Lung (tissue), 17 donors: ENCODE measurements at places on chromosomes 5 and 9. TPM values are rescaled to one million over a fixed set of nuclear protein-coding genes. Genes with fewer than 3 reads are reported as not detected.

DNA sequence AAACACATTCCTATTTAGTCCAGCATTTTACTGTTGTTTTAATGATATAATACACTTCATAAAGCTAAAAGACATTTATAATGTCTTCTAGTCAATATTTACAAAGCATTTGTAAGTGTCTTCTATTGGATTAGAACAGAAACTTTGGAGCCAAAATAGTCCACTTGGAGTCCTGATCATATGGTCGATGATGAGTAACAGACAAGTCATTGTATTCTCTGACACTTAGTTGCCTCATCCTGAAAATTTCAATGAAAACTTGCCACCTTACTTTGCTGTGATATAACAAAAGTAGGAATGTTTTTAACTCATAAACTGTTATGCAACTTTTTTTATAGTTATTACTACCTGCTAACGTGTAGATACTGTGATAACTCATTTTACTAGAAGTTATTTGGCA is 132.5 kb downstream of the GABRB2 start:
- DNase-seq, result no peak

The SV2C gene
- total RNA-seq, result 0.40 TPM

The PTPN3 gene
- 13.3 TPM for total RNA-seq

DNA sequence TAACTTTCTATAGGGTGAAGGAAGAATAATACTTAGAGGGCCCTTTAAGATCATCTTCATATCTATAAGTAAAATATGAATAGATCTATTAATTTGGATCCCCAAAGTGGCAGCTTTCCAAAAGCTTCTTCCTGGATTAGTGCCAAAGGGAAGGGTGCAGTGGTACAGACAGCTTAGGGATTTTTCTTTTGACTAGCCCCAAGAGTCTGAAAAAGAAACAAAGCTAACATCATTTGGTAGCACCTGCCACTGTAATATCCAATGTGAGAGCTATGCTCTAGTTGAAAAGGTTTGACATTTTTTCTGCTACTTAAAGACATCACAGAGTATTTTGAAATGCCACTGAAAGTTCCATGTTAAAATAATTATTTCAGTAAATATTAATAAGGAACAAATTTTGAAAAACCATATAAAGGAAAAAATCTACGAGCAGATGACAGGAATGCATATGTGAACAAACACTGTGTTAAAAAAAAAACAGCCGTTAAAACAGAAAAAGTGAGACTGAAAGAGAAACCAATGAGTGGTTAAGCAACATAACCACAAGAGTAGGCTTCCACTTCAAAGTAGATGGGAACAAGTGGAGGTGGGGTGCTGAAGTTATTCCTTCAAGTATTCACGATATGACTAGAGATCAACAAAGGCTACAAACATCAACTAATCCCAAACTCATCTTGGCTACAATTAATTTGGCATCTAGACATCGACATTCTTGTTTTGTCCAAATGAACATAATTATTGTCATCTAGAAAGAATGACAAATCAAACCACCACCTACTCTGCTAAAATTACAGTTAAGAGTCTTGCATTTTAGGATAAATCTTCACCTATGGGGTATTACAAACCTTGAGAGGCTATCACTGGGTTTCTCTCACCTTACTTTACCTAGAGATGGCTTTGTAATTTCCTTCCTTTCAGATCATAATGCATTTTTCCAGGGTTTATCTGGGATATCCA is 137.5 kb downstream of the CPLANE1 start:
- no peak for DNase-seq

The KCNV2 gene
- total RNA-seq, result not detected

- DNase-seq, result no peak
Measured at GRCh38 chr9:136941231-136942111, 3.1 kb downstream of the FBXW5 start.

The PCDHGB2 gene
- total RNA-seq, result 4.6 TPM

DNA sequence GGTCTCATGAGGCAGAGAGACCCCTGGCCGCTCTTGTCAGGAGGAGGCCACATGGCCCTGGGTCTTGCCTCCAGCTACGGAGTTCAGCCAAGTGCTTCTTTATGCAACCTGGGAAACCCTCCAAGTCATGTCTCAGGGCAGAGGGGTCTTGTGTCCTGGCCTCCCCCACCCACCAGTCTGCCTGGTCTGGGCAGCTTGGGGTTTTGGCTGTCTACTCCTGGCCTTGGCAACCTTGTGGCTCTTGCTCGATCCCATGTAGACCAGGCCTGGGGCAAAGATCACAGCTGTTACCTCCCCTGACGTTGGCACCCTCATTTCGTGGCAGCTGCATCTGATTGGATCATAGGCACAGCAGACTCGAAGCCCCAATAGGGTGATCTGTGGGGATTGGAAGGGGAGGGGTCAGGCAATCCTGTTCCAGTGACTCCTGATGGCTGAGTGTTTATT is 28.4 kb downstream of the JADE2 start:
- DNase-seq, result no peak

- DNase-seq, result peak; percentile 70
Measured at GRCh38 chr5:124744170-124744971, 2.1 kb downstream of the ZNF608 start.

DNA sequence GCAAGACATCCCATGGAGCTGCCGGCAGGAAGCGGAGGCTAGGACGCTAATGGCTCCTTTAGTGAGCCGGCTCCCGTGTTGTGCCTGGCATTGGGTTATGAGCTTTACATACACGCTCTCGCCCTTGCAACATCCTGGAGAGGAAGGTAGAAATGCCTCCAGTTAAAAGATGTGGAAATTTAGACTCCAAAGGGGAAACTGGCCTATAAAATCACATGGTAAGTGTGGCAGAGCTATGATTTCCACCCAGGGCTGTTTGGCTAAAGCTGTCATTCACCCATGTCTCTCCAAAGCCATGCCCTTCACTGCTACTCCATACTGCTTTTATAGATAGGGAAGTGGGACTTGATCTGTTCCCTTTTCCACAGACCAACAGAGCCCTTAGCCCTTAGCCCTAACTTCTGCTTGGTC is 5.2 kb downstream of the GM2A start:
- no peak for DNase-seq

The SGCD gene
- total RNA-seq, result 11.0 TPM

GRCh38 chr9:128409978-128410377 is 10.7 kb upstream of the CERCAM start:
- DNase-seq, result no peak

The GRIN3A gene
- total RNA-seq, result 0.09 TPM

The TMEM38B gene
- 8.9 TPM for total RNA-seq

The SHC3 gene
- total RNA-seq, result 3.8 TPM

DNA sequence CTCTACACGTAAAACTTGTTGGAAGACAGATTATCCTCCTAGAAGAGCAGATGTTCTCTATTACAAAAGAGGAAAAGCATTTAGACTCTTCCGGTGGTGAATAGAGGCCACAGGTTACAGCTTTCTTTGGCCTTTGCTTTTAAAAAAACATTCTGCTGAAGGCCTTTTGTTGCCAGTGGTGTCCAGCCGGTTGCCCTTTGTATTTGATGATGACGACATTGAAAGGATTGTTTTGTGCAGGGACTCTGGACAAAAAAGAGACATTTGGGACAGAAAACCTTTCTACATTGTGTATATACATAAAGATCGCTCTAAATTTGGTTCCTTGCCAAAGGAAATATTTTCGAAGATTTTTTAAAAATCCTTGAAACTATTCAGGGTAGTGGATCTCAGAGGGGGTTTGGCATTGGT is 180.3 kb downstream of the C9orf152 start:
- DNase-seq, result peak; percentile 66

- peak; percentile 36 for DNase-seq
Measured at GRCh38 chr9:83981126-83981871, 694 bp downstream of the RMI1 start.

DNA sequence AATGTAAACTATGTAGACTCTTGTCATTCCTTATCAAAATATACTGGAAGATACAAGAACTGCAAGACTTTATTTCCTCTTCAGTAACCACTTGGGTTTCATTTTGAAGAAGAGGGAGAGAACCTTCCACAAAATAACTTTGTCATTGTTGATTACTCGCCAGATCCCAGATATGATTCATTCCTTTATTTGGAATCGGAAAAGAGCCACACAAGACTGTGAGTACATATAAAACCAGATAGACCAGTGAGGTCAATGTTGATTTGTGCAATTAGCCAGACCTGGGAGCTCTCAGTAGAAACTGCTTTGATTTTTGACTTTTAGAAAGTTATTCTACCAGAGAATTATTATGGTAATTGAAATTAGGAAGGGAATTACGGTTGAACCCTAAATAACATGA is 146.1 kb downstream of the TMEM167A start:
- DNase-seq, result peak; percentile 29
